Stimulated activated CD4-positive, alpha-beta T cell treated with anti-CD3 and anti-CD28 coated beads, Interleukin-1b, Interleukin-23, amount 100 ng/mL, for 1 hour (primary cell): ENCODE measurements at places on chromosomes 1 and 21.

DNA sequence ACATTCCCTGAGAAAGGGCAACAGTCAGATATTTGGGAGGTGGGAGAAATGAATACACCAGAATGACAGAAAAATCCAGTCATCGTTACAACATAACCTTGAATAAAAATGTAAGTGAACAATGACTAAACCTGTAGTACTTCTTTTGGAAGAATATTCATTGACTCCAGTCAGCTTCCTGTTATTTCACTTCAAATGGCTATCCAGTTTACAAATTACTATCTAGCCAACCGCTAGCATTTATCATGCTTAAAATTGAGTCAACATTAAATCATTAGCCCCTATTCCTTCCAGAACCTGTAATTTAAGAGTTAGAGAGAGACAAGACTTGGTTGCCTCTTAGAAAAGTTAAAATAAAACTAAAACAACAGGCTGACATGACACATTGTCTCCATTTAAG is 33.6 kb downstream of the WLS start:
- no peak for DNase-seq

GRCh38 chr1:27872802-27873551 is 633 bp downstream of the THEMIS2 start:
- no peak for DNase-seq

DNA sequence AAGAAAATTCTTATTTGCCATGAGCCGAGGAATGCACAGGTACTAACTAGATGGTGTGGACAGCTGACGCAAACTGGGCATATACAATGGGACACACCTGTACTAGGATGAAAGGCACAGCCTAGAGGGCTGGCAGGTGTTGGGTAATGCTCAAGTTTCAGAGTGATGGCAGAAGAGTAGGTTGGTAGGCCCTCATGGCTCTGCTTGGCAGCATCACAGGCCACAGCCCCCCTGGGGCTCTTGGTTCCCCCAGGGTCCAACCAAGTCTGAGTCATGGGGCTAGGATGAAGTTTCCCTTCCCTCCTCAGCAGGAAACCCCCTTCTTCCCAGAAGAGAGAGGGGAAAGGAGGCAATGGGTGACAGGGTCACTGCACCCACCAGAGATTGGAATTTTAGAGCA is 35.2 kb downstream of the SPEN start:
- no peak for DNase-seq

DNA sequence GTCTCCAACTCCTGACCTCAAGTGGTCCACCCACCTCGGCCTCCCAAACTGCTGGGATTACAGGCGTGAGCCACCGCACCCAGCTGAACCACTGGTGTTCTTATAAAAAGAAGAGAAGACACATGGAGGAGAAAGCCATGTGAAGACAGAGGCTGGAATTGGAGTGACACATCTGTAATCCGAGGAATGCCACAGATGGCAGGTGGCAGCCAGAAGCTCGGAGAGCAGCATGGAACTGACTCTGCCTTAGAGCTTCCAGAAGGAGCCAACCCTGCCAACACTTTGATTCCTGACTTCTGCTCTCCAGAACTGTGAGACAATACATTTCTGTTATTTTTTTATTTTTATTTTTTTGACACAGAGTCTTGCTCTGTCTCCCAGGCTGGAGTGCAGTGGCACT is 59.0 kb upstream of the ATP2B4 start:
- no peak for DNase-seq

DNA sequence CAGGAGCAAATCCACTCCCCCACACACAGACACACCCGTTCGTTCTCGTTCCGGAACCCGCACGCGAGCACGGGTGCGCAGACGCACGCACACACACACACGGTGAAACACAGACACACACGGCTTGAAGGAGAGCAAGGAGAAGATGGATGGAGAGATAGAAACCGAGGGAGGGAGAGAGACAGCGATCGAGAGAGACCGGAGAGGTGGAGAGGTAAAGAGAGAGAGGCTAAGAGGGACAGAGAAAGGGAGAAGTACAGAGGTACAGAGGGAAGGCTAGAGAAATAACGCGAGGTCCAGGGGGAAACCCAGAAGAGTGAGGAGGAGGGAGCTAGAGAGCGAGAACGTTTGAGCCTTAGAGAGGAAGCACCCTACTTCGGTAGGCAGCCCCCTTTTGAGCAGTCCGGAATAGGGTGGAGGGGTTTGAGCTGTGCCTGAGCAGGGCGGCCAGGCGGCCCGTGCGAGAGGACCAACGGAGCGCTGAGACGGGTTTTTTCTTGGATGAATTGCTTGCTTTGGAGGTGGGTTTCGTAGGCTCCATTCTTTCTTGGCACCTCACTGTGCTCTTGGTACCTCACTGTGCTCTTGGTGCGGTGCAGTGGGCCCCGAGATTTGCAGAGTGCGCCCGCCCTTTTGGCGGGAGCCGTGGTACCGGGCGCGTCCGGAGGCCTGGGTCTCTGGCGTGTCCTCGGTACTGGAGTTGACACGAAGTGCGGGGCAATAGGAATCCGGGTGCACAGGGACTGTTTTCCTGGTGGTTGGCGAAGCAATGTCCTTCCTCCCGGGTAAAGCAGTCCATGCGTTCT is 88.4 kb upstream of the RHOU start:
- no peak for DNase-seq

DNA sequence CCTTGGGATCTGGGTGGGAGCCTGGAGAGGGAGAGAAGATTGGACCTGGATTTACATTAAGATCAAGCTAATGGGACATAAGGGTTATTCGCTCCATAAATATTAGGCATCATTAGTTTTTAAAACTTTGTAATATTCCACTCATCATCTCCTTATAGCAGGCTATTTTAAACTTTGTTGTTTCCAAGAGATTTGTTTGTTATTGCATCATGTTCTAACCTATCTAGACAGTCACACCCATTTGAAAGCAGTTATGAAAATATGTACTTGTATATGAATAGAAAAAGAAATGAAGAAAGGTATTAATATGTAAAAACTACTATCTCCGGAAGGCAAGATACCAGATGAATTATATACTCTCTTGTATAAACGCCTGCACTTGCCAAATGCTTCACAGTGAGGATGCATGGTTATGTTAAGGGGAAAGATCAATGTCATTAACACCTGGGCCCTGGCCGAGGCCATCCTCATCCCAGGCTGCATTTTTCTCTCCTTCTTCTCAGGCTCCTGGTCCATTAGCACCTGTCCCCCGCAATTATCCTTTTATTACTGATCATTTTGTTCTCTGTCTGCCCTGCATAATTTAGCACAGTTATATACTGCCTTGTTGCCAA is 468.2 kb downstream of the MATN1 start:
- no peak for DNase-seq

GRCh38 chr1:112317140-112317539 is 78.9 kb upstream of the CTTNBP2NL start:
- no peak for DNase-seq

DNA sequence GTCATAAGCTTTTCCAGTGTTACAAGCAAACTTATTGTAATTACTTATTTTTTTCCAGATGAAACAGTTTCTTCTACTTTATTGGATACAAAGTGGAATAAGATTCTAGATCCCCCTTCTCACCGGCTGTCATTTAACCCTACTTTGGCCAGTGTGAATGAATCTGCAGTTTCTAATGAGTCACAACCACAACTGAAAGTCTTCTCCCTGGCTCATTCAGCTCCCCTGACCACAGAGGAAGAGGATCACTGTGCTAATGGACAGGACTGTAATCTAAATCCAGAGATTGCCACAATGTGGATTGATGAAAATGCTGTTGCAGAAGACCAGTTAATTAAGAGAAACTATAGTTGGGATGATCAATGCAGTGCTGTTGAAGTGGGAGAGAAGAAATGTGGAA is 95.5 kb downstream of the ZFYVE9 start:
- no peak for DNase-seq

- no peak for DNase-seq
These were observed 37.5 kb downstream of the SPAG17 start for GRCh38 chr1:118147522-118147921.

- DNase-seq = no peak
These were observed 3.0 kb downstream of the ARTN start for GRCh38 chr1:43936431-43937151.

DNA sequence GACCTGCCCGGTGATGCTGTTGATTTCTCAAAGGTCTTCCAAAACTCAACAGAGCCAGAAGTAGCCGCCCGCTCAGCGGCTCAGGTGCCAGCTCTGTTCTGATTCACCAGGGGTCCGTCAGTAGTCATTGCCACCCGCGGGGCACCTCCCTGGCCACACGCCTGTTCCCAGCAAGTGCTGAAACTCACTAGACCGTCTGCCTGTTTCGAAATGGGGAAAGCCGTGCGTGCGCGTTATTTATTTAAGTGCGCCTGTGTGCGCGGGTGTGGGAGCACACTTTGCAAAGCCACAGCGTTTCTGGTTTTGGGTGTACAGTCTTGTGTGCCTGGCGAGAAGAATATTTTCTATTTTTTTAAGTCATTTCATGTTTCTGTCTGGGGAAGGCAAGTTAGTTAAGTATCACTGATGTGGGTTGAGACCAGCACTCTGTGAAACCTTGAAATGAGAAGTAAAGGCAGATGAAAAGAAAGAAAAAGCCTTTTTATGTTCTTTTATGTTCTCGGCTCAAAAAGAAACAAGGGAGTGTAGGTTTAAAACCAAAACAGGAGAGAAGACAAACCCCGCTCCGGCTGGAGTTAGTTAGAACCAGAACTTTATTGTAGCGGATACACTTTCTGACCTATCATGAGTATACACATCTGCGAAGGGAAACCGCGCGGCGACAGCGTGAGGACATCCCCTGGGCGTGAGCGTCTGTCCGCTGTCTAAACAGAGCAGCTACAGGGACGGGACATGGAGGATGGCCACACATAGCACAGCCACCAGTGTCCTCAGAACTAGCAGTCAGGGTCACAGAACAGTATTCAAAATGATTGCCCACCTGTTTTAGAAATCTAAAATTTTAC is 77.1 kb downstream of the PIK3CD start:
- DNase-seq = no peak

DNA sequence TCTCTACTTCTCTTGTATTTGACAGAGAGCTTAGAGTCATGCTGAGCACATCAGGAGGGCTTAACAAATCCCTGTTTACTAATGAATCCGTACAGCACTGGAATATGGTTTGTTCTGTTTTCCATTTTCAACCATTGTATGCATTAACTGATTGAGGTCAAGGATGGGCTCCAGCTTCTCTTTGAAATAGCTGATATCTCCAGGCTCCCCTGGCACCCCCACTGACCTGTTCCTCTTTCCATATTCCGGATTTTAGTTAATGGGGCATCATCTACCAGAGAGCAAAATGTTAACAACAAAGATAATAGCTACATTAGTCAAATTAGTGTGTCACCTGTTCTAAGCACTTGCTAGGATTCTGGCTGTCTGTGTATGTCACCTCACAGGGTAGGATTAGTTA is 57.6 kb downstream of the NENF start:
- no peak for DNase-seq

- DNase-seq = no peak
These were observed 2.9 kb upstream of the PRRX1 start for GRCh38 chr1:170660871-170661645.

DNA sequence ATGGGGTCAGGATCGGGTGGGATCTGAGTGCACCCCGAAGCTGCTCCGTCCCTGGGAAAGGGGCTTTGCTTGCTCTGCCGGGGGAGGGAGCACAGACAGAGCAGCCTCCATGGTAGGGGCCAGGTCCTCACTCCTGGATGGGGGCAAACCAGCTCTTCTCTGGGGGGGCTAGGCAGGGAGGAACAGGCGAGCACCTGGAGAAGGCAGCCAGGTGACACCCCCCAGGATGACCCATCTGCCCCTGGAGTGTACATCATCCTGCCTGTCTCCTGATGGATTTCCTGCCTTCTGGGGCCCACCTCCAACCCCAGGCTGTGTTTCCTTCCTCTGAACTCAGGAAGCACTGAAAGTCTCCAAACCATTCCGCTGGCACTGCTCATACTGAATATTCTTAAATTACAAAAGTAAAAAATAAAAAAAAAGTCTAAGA is 248.0 kb downstream of the RHOU start:
- no peak for DNase-seq

- no peak for DNase-seq
These were observed 31.8 kb upstream of the ENAH start for GRCh38 chr1:225684741-225685140.

- DNase-seq = no peak
These were observed 16.7 kb downstream of the CSF1 start for GRCh38 chr1:109927356-109927755.

GRCh38 chr1:9628541-9629444 is 22.7 kb upstream of the PIK3CD start:
- peak; percentile 47 for DNase-seq
